ENCODE measurements at places on chromosomes 2 and 18.

- no peak for DNase-seq
Measured at GRCh38 chr2:24220554-24221291, 45.9 kb downstream of the FAM228A start.

GRCh38 chr2:80852808-80853139 is 548.2 kb upstream of the LRRTM1 start:
- DNase-seq, result no peak

DNA sequence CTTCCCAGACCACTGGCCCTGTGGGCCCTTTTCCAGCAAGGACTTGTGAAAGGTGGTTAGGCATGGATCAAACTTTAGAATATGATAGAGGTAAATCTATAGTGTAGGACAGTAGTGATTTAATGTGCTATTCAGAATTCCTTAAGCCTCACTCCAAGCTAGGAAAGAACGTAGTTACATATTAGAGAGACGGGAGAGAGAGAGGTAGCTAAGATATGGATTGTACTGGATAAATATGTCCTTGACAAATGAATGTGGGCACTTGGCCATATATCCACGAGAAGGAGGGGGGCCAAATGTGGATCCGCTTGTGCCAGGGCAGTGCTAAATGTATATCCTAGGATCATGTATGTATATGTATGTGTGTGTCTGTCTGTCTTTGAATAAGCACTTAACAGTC is 6.5 kb downstream of the KCNJ3 start:
- no peak for DNase-seq

DNA sequence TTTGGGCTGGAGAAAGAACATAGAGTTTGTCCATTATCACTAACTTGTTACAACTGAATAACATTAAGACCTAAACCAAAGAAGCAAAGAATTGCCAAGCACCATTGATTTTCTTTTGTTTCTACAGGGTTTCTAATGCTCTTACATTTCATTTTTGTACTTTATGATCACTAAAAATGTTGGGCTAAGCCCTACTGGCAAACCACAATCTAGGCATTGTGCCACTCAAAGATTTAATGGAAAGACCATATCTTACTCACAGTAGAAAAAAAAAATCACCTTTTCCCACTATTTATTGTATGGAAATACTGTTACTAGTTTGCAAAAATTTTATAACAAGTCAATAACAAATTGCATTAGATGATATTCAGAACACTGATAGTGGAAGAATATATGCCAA is 447.4 kb upstream of the PKDCC start:
- DNase-seq, result no peak

GRCh38 chr2:214542295-214542694 is 131.4 kb downstream of the VWC2L start:
- DNase-seq, result no peak

DNA sequence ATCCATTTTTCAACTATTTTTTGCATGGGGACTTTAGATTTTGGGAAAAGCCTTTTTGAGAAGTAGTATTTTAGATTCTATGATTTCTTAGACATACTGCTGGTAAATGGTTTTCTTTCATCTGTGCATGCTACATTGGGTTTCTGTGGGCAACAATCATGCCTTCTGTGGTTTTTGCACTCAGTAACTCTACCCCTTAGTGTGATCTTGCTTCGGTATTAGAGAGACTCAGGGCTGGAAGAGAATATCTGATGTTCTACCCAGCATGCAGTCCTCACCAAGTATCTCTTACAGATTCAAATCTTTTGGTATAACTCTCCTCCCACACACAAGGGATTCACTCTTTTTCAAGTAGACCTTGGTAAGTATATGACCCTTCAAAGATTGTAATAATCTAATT is 183.0 kb downstream of the PMAIP1 start:
- DNase-seq, result no peak

DNA sequence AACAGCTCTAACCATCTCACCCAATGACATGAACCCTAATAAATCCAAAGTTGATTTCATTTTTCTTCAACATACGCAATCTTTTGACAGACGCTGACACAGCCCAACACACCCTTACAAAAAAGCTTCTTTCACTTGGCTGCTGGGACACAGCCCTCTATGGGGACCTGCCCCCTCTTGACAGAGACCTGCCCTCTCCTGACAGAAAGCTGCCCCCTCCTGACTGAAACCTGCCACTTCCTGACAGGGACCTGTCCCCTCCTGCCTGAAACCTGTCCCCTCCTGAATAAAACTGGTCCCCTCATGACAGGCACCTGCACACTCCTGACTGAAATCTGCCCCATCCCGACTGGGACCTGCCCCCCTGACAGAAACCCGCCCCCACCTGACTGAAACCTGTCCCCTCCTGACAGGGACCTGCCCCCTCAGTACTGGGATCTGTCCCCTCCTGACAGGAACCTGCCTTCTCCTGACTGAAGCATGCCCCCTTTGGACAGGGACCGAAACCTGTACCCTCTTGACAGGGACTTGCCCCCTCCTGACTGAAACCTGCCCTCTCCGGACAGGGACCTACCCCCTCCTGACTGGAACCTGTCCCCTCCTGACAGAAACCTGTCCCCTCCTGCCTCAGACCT is 87.9 kb downstream of the PXDN start:
- DNase-seq, result no peak

GRCh38 chr18:24198461-24198860 is 59.6 kb downstream of the CABYR start:
- no peak for DNase-seq

DNA sequence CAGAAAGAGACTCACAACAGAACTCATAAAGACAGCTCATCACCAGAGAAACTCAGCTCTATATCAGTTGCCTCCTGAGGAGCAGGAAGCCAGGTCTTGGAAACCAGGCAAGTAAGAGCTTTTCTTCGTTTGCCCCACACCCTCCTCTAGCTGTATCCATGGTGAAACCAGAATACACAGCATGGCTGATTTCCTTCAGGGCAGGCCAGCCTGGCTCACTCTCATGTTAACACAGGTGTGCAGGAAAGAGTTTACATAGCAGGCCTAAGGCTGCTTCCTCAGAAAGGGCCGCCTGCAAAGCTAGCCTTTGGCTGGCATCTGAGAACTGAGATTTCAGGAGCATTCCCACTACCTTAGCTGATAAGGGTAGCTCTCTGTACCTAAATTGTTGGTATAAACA is 65.7 kb downstream of the KLHL14 start:
- no peak for DNase-seq

DNA sequence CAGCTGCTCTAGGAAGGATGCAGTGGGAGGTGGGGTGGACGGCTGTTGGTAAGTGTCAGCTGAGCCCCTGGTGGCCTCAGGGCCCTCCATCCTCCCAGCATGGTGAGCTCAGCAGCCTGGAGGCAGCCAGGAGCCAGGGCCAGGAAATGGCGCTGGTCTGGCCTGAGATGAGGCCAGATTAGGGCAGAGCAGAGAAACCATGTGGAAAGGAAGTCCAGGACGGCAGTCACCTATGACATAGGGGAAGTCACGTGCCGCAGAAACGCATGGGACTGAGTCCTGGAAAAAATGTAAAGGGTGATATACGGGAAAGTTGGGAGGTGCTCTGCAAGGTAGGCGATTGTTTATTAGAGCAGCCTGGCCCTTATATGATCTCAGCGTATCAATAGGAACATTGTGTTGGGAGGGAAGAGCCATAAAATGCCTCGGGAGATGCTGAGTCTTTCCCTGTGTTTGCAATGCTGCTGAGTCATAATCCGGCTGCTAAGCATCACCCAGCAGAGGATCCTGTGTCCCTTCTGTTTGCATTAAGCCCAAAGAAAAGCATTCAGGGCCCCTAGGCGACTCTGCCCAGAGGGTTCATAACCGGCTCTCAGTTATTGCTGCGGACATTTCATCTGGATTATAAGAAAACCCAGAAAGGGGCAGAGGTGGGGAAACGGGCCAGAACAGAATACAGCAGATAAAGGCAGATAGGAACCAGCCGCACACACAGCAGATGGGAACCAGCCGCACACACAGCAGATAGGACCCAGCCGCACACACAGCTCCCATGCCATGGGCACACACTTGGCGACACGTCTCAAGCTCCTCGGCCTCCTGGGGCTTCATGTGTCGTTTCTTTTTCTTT is 30.3 kb upstream of the B3GNT7 start:
- peak; percentile 45 for DNase-seq

DNA sequence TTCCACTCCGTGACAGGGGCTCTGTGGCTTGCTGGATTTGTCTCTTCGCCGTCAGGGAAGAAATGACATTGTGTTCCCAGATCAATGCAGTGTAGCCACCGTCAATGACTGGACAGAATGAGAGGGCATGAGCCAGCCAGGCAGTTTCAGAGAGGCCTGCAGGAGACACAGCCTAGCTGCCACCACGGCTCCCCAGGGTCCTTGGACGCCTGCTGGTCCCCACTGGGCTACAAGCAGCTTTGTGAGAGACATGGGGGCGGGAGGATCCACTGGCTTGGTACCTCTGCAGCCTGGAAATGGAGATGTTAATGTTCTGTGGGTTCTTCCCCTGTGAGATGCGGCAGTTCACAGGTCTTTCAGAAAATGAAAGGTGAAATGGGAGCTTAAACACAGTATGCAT is 12.1 kb upstream of the AMER3 start:
- DNase-seq, result no peak

- DNase-seq, result no peak
Measured at GRCh38 chr18:78934551-78935225, 44.9 kb upstream of the SALL3 start.

DNA sequence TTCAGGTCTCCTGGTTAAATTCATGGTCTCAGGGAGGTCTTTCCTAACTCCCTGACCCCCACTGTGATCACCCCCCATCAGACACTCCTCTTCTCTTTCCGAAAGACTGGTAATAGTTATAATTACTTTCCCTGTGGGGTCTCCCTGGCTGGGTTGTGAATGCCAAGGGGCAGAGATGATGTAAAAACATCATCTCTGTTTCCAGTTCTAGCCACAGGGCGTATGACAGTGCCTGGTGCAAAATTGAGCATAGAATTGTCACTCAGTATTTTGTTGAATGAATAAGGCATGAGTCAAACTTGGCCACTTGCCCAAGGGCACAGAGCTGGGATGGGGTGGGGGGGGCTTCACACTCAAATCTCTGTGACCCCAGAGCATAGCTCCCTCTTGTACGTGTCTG is 65.2 kb downstream of the LTBP1 start:
- DNase-seq, result no peak

DNA sequence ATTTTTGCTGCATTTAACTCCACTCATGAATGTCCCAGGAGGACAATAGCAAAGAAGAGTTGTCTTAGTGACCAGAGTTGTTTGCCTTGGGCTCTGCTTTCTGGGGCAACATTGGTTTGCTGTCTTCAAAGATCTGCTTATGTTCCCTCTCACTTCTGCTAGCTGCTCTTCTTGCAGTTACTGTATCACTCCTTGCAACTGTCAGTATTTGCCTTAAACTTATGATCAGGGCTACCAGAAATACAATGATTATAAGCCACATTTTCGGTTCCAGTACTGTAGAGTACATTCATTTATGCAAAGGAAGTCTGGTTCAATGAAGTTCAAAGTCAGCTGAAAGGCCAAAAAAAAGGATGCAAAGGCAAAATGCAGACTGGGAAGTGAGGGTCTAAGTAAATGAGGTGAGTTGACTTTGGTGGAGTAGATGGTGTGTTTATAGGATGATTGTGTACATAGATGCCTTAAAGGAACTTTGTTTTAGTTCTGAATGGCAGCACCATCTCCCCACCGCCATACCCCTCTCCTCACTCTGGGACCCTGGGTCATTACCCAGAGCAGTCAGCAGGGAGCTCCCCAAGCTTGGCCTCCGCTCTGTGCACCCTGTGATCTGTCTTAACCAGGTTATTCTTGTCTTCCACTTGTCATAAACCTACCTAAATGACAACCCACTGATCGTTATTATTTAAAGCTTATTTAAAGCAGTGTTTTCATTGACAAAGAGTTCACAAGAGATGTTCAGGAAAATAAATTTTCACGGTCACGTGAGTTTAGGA is 236.0 kb downstream of the DOK6 start:
- no peak for DNase-seq

DNA sequence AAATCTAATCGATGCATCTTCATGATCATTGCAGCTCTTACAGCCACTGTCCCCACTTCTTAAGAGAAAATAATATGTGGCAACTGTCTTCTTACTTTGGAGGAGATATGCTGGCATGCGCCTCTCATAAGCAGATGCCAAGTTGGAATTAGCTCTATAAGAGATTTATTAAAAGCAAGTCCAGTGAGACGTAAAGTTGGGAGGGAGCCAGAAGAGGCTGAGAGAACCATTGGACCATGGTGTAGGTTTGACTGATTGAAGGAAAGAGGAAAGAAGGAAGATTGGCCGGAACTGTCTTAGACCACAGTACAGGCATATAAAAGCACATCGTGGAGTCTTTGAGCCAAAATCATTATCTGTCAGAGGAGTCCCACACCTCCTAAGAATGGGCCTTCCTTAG is 265.7 kb upstream of the ZC3H15 start:
- no peak for DNase-seq

GRCh38 chr18:78780719-78781600 is 198.7 kb upstream of the SALL3 start:
- DNase-seq, result no peak

- DNase-seq, result no peak
Measured at GRCh38 chr2:131123192-131123591, 18.1 kb downstream of the PLEKHB2 start.

DNA sequence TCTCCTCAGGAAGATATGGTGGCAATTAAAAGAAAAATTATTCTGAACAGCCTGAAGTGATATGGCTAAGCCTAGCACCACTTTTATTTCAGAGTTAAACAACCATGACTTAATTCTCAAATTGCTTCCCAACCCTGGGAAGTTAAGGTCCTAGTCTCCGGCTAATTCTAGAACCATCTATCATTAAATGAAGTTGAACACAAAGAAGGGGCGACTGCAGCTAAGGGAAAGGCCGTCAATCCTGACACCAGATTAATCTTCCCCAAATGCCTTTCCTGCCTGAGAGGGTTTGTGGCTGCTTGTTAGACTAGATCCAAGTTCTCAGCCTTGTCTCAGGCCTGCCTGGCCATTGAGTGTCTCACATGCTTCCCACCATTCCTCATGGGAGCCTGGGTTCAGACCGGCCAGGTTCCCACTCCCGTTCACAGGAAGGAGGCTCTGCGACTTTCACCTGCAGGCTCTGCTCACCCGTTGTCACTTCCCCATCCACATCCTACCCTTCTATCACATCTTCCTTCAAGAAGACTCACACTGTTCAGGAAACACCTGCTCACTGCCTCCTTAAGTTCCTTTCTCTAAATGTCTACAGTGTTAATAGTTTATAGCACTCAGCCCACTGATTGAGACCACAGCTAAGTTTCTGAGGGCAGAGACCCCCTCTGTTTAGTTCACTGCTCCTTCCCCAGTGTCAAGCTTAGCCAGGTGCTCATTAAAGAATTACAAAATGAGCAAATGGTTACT is 282.9 kb upstream of the REV1 start:
- DNase-seq, result no peak

- DNase-seq, result no peak
Measured at GRCh38 chr2:105291981-105292380, 37.6 kb downstream of the TGFBRAP1 start.

DNA sequence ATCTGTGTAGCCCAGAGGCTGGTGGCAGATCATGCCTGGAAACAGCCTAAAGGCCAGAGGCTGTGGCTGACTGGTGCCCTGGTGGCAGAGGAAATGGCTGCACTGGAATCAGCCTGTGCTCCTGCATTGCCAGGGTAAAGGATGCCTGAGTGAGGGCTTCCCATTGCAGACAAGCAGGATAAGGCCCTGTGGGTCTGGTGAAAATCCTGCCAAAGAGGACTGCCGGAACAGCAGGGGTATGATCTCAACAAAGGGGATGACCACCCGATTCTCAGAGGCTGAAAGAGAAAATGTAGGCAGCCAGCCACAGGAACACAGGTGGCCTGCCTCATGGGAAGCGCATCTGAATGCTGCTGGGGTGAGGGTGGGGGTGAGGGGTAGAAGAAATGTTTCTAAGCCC is 48.2 kb downstream of the FBXO48 start:
- DNase-seq, result no peak

All from AG04449 (cell line).